Neural progenitor cell (in vitro differentiated cells): ENCODE measurements at places on chromosomes 7 and 10. TPM values are rescaled to one million over a fixed set of nuclear protein-coding genes. Genes with fewer than 3 reads are reported as not detected.
A peak's percentile ranks its signal among the peaks of the same experiment; 100 is the strongest.

GRCh38 chr7:75958802-75959543 is 35.4 kb downstream of the TMEM120A start:
- DNase-seq = no peak

DNA sequence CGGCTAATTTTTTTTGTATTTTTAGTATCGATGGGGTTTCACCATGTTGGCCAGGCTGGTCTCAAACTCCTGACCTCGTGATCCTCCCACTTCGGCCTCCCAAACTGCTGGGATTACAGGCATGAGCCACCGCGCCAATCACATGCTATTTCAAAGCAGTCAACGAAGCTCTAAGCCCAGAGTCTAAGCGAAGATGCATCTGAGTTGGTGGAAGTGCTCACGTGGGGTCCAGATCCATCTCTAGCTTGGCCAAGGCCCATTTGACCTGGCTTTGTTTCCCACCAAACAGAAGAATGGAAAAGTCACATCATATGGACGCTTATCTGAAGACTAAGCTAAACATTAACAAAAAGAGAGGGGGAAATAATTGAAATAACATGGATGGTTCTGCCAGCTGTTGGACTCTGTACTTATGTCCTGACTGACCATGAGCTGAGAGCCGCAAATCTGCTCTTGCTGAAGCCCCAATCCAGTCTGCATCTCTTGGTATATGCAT is 3.8 kb upstream of the GTF2I start:
- DNase-seq = no peak

The SEPTIN14 gene
- total RNA-seq = not detected in 2 replicates

DNA sequence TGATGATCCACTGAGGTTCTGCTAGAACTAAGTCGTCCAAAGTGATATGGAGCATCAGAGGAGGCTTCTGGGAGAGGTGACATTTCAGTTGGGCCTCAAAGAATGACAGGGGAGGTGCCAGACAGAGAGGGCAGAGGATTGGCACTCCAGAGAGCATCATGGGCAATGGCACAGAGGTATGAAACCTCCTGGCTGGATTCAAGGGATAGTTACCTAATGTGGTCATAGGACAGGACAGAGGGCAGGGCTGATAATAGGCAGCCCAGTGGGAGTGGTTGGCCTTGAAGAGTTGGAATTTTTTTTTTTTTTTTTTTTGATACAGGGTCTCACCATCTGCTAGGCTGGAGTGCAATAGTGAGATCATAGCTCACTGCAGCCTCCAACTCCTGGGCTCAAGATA is 7.6 kb downstream of the SRRM3 start:
- no peak for DNase-seq

The CDK14 gene
- 41.9 and 52.3 TPM in 2 replicates for total RNA-seq

The SPDYE2 gene
- not detected in 2 replicates for total RNA-seq

The CFAP43 gene
- 2.7 TPM in 2 replicates for total RNA-seq

DNA sequence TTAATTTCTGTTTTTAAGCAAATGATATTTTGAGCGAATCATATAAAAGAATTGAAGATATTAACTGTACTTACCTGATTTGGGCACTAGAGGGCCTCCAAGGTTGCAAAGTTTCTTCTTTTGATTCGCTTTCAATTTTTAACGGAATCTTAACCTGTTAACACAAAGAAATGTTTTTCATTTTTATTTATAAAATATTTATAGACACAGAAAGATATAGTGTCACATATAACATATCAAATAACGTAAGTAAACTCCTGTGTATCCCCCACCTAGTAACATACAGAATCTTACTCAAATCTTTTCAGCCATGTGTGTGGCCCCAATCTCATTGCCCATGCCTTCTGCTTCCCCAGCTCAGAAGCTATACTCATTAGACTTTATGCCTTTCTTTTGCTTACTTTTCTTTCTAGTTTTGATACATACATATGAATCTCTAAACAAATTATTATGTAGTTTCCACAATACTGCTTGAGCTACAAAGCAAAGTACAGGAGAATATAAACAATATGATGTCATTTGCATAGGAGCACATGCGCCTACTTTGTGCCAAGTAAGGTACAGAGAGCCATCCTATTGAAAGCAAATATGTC is 49.5 kb upstream of the ZPBP start:
- peak; percentile 39 for DNase-seq

DNA sequence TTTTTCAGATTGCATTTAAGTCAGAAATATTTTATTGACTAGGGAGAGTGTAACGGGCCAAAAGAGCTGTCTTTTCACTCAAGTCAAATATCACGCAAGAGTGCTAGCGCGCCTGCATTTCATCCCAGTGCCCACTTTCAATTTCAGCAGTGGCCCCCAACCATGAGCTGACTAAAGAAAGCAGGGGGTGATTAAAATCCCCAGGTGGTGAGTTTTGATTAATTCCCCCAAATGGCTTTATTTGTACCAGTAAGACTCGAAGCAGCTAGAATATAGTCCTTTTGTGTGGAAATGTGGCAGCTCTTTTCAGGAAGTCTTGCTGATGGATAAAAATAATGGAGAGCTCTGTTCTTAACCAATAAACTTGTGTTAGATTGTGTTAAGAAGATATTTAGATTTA is 35.3 kb downstream of the TRUB1 start:
- peak; percentile 25 for DNase-seq

The LRRC18 gene
- total RNA-seq = not detected in 2 replicates

The DNAJC12 gene
- total RNA-seq = 3.5 and 3.7 TPM in 2 replicates

- DNase-seq = no peak
Observed at GRCh38 chr7:95501261-95501832, 15.6 kb downstream of the ASB4 start.
